NCI-H1092 treated with DMSO at 0.1 percent for 48 hours (cell line): ENCODE measurements at places on chromosomes 7 and 10.
A peak's percentile ranks its signal among the peaks of the same experiment; 100 is the strongest.

GRCh38 chr7:20217193-20217948 lies at the start of gene MACC1:
MACC1 (minus strand) TSS chr7:20217384; CDS start chr7:20161862, 55,522 bp downstream.
- peak; percentile 62 for DNase-seq

GRCh38 chr7:39824456-39825200 lies 125.4 kb upstream of the CDK13 start:
- no peak for DNase-seq

DNA sequence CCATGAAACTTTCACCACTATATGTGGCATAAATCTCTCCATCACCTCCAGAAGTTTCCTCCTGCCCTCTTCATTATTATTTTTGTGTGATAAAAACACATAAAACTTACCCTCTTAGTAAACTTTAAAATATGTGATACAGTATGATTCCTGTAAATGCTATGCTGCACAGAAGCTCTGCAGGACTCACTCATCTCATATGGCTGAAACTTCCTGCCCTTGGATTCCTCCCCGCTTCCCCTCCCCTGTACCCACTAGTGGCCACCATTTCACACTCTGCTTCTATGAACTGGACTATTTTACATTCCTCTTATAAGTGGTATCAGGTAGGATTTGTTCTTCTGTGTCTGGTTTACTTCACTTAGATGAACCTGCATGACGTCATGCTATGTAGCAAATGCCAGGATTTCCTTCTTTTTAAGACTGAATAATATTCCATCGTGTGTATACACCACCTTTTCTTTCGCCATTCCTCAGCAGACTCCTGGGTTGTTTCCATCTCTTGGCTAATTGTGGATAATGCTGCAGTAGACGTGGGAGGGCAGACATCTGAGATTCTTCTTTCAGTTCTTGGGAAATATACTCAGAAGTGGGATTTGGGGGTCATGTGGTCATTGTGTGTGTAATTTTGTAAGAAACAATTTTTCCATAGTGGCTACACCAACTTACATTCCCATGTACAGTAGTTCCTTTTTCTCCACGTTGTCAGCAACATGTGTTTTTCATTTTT lies 335.2 kb downstream of the SDK1 start:
- no peak for DNase-seq

DNA sequence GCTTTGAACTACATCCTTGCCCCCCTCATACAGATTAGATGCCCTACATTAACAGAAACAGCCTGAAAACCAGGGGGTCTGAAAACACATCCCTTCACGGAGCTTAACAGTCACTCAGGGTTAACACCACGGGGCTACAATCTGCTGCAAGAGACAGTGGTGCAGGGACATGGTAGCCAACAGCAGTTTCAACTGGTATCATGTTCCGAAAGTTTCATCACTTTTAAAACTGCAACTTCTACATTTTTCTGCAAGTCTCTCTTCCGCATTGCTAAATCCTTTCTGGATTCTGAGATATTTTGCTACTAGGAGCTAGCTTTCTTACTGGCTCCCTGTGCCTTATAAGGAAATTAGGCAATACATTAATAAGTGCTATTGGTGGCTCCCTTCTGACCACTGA lies 92.6 kb downstream of the JAZF1 start:
- DNase-seq, result no peak

DNA sequence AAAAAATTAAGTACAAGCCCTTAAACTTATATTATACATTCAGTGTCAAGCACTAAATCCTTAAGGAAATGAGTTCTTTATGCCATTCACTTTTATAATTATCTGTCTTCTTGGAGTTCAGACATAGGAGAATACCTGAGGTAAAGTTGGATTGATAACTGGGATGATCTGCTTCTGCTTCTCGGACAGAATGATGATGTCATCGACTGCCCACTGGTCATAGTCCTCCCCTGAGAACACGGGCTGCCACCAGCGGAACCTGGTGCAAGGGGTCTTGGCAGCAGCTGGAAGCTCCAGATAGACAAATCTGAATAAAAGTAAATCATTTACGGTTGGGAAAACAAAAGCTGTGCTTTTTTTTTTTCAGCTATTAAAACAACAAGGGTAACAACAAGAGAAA lies 148.2 kb upstream of the SLC26A5 start:
- no peak for DNase-seq

GRCh38 chr10:2117641-2118040 lies 380.3 kb upstream of the ADARB2 start:
- no peak for DNase-seq

GRCh38 chr10:11884706-11885423 lies 61.7 kb downstream of the PROSER2 start:
- DNase-seq, result no peak

DNA sequence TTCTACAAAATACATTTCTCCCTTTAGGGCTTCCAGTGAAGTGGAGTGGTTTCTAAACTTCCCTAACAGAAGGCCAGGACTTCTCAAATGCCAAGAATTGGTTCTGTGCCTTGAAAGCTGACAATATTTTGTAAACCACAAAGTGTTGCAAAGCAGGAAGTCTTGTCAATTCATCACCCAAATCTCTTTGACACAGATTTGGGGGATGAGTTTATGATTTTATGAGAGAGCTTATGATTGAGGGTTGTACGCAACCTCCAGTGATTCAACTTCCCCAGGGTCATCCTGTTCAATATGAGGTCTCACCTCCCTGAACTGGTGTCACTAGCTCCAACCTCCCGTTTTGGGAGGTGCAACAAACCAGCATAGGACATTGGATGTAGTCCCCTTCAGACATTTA lies 83.7 kb downstream of the PRLHR start:
- DNase-seq, result no peak

- no peak for DNase-seq
Observed at GRCh38 chr7:40549372-40550039, 414.7 kb downstream of the SUGCT start.

GRCh38 chr10:132762267-132762666 lies 23.7 kb downstream of the NKX6-2 start:
- no peak for DNase-seq

GRCh38 chr10:31751051-31751737 lies 177.4 kb downstream of the ARHGAP12 start:
- DNase-seq, result no peak

GRCh38 chr10:5361966-5362365 lies 2.8 kb upstream of the UCN3 start:
- no peak for DNase-seq

GRCh38 chr10:118568327-118568848 lies 27.1 kb downstream of the PRLHR start:
- peak; percentile 6 for DNase-seq

DNA sequence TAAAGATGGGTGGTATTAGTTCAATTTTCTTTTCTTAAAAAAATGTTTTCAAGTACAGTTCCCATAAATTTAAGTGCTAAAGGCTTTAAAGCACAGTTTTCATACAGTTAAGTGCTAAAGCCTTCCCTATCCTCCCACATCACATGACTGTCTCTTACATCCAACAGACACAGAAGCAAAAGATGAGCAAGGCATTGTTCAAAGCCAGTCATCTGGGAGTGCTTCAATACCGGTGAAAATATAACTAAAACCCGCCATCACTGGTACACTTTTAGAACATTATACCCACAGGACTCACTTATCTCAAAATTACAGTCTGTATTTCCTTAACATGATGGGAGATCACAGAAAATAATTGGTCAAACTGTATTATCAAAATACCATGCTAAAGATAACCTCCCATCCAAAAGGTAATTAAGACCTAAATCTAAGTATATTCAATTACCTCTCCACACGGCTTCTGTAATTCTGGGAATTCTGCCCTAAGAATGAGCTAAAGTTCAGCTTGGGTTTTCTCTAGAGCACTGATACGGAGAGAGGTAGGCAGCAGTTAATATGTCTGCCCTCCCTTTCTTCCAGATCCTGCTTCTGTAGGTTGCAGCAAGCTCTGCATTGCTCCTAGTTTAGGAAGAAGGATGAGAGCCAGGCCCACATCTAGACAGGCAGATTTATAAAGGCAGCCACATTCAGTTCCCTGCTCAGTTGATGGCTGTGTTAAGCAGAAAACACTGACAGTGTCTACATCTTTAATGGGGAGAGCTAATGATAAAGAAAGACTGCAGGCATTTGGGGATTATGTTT lies 474.8 kb upstream of the PFKP start:
- no peak for DNase-seq
